Activated naive CD8-positive, alpha-beta T cell treated with anti-CD3 and anti-CD28 coated beads for 36 hours (primary cell): ENCODE measurements at places on chromosomes 1 and 21.

GRCh38 chr1:17618558-17619247 is 79.2 kb downstream of the ARHGEF10L start:
- no peak for DNase-seq

DNA sequence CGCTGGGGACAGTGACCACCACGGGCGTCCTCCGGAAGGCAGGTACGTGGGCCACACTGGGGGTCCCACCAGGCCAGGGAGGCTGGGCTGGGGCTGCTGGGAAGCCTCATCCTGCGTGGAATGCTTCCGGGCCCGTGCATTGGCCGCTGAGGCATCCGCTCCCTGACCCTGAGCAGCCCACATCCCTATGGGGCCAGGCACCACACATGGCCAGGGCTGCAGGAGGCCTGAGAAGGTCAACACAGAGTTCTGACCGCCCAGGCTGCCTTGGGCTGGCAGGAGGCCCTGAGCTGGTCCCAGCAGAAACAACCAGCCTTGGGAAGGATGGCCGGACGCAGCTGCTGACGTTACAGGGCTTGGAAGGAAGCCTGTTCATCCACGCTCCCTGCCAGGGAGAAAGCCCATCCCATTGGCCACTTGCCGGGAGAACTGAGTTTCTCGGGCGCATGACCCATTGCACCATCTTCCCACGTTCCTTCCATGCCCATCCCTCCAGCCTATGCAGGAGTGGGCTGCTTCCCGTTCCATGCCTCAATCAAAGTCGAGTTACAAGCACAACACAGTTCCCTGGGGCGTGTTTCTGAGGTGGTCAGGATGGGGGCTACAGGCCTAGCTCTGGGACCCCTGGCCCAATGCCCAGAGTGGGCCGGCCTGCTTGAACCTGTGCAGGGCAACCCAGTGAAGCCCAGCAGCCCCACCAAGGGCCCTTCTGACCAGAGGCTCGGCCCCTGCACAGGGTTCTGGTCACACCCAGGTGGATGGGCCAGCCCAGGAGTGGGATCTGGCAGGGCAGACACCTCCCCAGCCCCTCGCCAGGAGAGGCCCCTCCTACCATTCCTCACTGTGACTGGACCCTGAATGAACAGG is 31.7 kb downstream of the TRIM11 start:
- no peak for DNase-seq

DNA sequence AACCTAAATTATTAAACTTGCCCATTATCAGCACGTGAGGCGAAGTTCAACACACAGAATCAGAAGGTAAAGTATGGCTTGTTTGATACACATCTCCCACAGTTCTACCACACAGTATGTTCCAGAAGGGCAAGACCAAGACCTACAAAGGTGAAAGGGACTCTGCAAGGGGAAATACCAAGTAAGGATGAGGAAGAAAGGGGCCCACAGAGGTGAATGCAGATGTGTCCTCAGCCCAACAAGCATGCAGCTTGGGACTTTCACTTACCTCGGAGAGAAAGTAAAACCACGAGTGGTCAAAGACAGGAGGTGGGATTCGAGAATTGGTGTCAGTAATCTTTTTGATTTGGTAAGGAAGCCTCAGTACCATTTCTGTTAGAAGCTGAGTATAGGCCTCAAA is 85.8 kb downstream of the UBR4 start:
- peak; percentile 11 for DNase-seq

DNA sequence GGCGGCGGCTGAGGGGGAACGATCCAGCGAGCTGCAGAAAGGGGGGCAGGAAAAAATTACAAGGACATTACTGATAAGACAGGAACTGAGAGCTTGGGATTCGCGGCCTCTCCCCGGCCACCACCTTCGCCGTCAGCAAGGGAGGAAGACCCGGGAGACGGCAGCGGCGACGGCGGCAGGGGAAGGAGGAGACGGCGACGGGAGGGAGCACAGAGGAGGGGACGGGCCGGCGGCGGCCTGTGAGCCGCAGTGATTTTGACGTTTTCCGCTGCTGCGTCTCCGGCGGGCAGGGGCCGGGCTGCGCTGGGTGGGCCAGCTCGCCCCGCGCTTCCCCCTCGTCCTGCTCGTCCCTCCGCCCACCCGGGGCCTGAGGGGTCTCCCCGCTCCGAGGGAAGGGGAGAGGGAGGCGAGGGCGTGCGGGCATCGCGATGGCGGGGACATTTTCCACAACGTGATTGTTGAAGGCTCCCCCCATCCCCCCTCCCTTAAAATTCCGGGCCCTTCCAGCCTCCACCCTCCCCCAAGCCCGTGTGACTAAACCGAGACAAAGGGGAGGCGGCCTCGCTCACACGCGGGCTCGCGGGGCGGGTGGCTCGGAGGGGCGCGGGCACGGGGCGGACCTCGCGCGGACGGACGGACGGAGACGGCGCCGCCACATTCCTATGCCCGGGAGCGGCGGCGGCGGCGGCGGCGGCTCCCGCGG is 407 bp downstream of the CAMSAP2 start:
- DNase-seq = peak; percentile 54

DNA sequence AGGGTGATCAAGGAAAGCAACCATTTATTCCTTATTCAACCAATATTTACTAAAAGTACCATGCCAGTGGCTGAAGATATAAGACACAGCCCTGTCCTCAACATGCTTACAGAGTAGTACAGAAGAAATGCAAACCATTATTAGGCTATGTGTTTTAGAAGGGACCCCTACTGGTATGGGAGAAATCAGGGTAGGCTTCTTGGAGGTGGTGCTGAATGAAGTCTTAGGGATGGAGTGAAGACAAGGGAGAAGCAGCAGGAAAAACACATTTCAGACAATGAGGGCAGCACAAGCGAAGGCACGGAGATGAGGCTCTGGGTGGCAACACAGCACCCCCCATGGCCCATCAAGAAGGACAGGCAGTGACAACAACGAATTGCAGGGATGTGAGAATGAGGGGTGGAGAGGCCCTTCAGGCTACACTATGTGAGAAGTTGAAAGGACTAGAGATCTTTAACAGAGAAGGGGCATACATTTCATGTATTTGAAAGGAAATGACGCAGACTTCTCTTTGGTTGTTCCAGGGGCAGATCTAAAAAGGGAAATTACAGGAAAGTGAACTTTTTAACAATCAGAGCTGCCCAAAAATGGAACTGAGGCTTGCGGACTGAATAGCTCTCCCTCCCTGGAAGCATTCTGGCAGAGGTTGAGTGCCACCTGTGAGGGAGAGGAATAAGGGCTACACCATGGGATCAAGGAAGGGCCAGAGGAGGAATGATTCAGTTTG is 16.8 kb upstream of the CD58 start:
- no peak for DNase-seq

DNA sequence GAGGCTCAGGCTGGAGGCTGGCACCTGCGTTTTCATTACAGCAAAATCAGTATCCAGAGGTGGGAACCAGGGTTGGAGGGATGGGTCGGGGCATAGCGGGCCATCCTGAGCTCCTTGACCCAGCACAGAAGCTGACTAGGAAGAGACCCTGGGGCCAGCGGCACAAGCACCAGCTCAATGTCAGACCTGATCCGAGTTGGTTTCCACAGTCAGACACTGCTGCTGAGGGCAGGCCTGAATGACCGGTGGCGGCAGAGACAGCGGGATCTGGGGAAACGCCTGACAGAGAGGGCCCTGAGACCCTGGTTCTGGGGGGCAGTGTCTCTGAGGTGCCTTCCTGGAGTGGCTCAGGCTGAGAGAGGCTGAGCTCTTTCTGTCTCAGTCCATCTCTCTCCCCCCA is 162.0 kb upstream of the C1orf174 start:
- no peak for DNase-seq

DNA sequence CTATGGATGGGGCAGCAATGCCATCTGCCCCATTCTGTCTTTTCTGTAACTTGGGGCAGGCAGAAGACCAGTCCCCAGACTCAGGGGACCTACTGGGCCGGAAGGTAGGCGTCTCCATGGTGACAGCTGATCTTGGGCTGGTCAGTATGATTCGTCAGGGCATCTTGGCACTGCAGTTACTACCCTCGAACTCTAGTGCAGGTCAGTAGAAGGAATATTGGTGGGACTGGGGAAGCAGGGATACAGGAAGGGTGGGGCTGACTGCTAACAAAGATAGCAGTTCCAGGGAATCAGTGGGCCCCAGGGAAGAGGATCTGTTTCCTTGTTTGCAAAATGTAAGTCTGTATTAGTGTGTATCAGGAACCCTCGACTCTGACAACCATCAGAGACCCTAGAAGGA is 26.2 kb downstream of the SZT2 start:
- no peak for DNase-seq

DNA sequence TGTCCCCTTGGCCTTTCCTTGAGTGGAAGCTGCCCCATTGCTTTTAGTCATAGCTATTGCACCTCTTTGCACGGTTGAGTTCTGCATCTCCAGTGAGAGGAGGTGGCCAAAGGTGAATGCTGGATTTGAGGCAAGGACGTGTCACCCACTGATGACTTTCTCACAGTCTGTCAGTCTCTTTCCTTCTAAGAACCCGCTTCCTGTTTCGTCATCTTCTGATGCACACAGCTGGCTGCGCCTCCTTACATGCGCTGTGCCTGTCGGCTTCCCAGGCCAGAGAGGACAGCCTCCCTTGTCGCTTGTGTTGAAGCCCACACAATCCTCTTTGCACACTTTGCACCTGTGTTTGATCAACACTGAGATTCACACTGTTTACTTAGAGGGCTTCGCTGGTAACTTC is 41.8 kb upstream of the PWP2 start:
- peak; percentile 74 for DNase-seq

GRCh38 chr21:42746593-42747275 is 93.3 kb downstream of the PDE9A start:
- peak; percentile 37 for DNase-seq

DNA sequence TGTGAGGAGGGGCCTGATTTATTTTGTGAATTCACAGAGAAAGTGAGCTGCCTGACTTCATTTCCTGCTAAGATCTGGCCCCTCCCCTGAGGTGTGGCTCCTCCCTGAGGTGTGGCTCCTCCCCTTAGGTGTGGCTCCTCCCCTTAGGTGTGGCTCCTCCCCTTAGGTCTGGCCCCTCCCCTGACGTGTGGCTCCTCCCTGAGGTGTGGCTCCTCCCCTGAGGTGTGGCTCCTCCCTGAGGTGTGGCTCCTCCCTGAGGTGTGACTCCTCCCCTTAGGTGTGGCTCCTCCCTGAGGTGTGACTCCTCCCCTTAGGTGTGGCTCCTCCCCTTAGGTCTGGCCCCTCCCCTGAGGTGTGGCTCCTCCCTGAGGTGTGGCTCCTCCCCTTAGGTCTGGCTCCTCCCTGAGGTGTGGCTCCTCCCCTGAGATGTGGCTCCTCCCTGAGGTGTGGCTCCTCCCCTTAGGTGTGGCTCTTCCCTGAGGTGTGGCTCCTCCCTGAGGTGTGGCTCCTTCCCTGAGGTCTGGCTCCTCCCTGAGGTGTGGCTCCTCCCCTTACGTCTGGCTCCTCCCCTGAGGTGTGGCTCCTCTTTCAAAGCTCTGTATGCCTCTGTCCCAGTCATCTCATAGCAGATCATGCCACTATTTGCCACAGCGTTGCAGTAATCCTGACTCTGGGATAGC is 26.9 kb upstream of the LRRC3 start:
- DNase-seq = peak; percentile 54

DNA sequence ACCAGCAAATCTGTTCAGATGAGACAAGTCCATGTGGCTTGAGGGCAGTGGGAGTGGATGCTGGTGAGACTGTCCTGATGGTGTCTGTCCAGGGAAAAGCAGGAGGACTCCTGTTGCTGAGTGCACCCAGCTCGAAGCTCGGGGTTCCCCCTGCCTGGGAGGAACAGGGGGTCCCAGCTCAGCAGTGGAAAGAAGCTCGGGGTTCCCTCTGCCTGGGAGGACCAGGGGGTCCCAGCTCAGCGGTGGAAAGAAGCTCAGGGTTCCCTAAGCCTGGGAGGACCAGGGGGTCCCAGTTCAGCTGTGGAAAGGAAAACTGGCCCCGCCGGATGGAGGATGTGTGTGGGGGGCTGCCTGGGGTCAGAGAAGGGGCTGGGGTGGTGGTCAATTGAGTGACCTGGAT is 39.1 kb downstream of the CRYAA start:
- no peak for DNase-seq

GRCh38 chr1:97986041-97987005 is 65.5 kb upstream of the DPYD start:
- no peak for DNase-seq

GRCh38 chr21:34732388-34732821 is 63.6 kb downstream of the CLIC6 start:
- no peak for DNase-seq

GRCh38 chr1:114177282-114177681 is 23.6 kb upstream of the SYT6 start:
- no peak for DNase-seq

DNA sequence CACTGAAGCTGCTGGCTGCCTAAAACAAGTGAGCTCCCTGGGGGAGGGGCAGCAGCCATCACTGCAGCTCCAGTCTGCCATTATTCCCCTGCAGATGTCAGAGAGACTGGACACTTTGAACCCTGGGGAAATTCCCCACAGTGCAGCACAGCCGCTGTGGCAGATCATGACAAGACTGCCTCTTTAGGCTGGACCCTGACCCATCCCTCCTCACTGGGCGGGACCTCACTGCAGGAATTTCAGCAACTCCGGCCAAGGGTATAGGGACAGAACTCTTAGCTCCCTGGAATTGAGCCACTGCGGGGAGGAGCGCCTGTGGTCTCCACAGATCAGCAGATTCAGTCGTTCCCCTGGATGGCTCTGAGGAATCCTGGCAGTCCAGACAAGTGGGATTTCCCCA is 964.6 kb downstream of the BRINP3 start:
- no peak for DNase-seq

DNA sequence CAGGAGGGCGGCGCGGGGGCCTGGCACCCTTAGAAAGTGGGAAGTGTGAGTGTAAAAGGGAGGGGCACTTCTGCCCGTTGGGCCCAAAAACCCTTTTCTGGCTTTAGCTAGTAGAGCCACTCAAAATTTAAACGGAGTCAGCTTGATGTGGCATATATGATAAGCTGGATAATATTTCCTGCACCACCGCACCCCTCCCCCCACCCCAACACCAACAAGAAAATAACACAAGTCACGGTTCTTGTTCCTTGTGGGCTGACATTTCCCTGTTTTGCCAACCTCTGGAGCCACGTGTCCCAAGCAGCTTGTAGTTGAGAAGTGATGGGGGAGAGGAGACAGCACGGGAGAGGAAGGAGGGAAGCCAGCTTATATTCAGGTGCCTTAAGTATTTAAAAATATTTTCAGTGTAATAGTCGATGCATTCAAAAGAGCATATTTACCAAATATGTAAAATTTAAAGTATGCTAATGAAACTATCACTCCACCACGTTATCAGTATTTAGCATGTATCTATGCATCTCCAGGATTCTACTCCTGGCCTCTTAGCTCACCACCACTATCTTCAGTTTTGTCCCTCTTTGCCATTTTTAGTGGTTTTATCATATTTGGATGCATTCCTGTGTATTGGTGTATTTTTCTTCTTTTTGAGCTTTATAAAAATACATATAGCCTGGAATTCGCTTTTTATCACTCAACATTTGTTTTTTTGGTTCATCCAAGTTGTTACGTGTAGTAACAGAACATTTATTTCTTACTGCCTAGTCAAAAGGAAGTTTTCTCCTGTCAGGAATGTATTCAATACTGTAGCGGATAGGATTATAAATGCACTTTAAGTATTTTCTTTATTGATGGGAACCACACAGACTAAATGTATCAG is 773 bp upstream of the DDX59 start:
- DNase-seq = peak; percentile 7

- DNase-seq = no peak
Observed at GRCh38 chr1:205350691-205351141, 6.0 kb downstream of the KLHDC8A start.

GRCh38 chr1:201251851-201252430 is 31.4 kb upstream of the PKP1 start:
- no peak for DNase-seq

- no peak for DNase-seq
Observed at GRCh38 chr1:26031611-26032220, 10.1 kb downstream of the EXTL1 start.

- DNase-seq = no peak
Observed at GRCh38 chr1:86703696-86704457, 499 bp upstream of the SH3GLB1 start.

GRCh38 chr21:40839521-40839920 is 7.4 kb downstream of the DSCAM start:
- DNase-seq = no peak
